ENCODE measurements at places on chromosomes 12 and 14. TPM values are rescaled to one million over a fixed set of nuclear protein-coding genes. Genes with fewer than 3 reads are reported as not detected.

Gene LGR5
- total RNA-seq = under 0.01 TPM

Gene LRTM2
- total RNA-seq = 1.6 TPM

DNA sequence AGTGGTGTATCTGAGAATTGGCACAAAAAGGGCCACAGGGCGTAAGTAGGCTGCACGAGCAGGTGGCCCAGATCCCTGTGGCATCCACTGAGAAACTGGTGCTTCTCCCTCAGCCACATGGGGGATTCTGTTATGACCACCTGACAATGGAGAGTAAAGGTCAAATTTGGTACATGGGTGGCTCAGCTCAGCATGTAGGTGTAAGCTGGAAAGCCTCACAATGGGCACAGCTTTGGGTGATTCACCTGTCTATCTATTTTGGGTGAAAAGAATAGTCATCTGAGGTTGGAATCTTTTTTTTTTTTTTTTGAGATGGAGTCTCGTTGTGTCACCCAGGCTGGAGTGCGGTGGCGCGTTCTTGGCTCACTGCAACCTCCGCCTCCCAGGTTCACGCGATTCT is 163.4 kb upstream of the TMEM260 start:
- DNase-seq = no peak

Gene TAS2R43
- 3.7 TPM for total RNA-seq

GRCh38 chr12:53596920-53597363 is 29.2 kb downstream of the ATF7 start:
- DNase-seq = no peak

Gene RNU7-1
- total RNA-seq = not detected

- no peak for DNase-seq
Observed at GRCh38 chr12:12128670-12129069, 57.9 kb downstream of the BCL2L14 start.

DNA sequence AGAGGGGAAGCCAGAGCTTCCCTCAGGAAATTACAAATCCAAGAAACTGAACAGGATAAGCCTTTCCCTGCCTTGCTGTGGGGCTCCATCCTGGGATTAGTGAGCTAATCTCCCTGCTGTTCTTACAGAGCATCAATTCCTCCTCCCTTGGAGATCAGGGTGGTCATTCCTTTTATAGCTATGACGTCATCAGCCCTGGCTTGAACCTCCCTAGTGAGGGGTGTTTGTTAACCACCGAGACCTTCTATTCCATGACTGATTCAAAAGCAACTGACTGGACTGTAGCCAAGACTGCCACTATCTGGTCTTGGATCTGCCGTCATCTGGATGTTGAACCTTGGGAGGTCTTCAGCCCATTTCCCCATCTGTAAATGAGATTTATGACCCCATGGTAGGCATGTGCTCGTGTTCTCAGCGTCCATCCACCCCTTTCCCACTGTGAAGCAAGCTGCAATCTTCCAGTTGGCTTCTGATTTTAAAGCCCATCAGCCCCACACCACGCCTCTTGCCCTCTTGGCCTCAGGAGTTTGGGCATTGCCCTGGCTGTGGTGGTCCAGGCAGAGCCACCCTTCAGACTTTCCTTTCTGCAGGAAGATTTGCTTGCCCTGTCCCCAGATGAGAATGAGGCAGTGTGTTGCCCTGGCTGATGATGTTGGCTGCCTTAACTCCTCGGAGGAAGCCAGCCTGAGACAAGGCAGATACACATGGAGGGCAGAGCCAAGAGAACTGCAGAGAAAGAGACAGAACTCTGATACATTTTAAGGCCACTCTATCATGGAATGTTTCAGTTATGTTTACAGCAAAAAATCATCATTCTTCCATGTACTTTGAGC is 59.6 kb upstream of the ACTN1 start:
- DNase-seq = no peak

DNA sequence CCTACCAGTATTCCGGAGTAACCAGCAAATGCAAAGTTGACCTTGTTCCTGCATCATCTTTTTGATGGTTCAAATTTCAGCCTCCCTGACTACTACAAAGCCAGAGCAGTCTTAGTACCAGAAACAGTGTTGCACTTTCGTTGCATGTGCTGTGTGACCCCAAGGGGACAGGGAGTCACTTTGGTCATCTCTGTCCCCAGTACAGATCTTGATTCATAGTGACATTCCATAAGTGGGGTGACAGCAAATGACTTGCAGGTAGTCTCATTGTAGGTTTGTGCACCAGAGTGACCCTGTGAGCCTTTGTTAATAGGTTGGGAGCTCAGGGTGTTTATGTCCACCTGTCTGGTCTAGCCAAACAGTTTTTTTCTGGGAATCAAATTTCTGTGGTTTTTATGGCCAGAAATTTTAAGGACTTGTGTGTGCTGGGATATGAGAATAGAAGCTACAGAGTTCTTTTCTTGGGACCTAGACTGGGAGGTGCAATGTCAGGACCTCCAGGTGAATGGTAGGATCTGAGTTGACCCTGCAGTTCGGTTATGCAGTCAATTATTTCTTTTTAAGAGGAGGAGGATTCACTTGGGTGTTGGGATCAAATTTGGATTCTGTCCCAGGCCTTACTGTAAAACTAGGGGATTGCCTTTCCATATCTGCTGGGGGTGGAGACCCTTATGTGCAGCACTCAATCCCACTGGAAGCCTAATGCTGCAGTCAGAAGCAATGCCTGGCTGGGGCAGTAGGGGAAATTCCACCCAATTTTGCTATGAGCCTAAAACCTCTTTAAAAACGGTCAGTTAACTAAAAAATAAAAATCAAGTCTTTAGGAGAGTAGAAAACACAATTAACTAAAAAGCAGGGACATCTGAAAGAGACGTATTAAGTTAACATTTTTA is 10.1 kb downstream of the EIF5 start:
- no peak for DNase-seq

- no peak for DNase-seq
Observed at GRCh38 chr14:23114669-23115038, 4.4 kb downstream of the CEBPE start.

GRCh38 chr12:47065546-47065945 is 13.9 kb upstream of the PCED1B start:
- DNase-seq = no peak

DNA sequence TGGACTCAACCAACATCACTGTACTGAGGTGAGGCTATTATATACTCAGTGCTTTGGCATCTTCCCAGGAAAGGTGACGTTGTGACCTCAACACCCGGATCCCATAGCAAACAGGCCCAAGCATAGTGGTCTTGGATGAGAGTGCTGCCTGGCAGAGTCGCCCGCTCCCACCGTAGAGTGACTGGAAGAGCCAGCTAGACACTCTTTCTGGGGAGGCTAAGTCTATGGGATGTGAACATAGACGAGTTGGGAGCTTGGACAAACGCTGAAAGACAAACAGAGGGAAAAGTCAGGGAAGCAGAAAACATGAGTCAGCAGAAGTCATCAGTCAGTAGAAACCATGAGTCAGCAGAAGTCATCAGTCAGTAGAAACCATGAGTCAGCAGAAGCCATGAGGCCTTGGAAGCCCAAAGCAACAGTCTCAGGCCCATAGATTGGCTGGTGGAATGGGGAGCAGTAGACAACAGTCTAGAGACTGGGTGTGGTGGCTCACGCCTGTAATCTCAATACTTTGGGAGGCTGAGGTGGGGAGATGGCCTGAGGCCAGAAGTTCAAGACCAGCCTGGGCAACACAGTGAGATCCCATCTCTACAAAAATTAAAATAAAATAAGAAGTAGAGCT is 66.4 kb upstream of the MAP1LC3B2 start:
- DNase-seq = no peak

DNA sequence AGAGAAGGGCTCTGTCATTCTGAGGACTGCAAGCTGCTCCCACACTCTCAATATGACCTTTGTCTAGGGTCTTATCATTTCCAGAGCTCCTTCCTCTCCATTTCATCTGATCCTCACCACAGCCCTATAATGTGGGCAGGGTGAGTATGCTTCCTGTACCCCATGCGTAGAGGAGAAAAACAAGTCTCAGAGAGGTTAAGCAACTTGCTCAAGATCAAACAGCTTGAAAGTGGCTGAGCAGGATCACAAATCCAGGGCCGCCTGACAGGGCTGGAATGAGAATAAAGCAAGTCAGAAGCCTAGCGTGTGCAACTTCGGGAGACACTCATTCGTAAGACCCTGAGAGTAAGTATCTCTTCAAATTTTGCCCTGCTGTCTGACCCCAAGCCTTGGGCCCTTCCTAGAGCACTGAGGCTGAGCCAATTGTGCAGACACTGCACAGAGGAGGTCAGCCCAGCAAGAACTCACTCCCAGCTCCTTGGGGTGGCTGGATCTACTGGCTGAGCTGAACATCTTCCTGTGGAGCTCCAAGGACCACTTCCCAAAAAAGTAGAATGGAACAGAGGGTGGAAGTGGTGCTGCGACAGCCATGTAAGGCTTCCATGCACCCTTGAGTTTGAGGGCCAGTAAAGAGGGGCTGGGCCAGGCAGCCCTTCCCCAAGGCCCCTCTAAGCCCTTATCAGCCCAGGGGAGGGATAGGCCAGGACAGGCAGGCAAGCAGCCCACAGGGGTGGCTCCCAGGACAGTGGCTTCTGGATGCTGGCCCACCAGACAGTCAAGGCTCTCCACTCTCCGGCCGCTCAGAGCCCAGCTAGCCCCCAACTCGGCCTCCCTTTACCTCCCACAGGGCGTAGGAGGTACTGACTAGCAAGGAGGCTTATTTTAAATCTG is 10.5 kb downstream of the ZFP36L1 start:
- no peak for DNase-seq

DNA sequence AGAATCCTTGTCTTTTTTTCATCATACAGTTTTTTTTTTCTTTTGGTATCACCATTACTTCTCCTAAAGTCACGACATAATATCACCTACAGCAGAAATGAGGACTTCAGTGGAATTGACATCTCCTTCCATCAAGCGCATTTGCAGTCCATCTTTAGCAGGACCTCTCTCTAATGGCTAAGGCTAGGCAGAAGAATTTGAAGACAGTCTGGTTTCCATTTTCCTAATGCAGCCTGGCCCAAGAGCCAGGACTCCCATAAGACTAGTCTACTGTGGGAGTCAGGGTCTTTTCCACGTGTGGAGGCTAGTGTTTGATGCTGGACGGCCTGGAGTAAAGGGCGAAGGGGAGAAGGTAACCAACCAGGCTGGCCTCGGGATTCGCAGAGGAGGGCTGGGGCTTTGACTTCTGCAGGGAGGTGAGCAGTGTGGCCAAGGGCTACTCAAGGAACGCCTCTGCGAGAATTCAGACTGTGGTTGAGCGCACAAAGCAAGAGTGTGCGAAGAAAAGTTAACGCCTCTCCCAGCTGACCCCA is 769 bp upstream of the ZNF740 start:
- no peak for DNase-seq

DNA sequence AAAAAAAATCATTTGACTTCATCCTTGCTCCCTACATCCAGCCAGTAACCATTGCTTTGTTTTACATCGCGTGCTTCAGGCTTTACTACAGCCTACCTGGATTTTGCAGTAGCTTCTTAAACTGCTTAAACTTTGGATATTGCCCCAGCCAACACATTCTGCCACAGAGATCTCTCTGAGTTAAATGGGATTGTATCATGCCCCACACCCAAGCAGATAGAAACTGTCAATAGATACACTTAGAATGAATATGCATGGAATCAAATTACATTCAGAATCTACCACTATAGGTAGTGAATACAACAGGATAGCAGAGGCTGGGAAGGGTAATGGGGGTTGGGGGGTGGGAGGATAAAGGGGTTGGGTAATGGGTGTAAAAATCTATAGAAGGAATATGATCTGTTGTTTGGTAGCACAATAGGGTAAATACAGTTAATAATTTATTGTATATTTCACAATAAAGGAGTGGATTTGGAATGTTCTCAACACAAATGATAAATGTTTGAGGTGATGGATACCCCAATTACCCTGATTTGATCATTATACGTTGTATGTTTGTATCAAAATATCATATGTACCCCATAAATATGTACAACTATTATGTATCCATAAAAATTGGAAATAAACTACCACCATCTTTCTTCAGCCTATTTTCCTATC is 2.7 kb upstream of the MYRFL start:
- no peak for DNase-seq

Gene OR4E2
- total RNA-seq = not detected

- DNase-seq = no peak
Observed at GRCh38 chr14:51521764-51522163, 129.9 kb upstream of the FRMD6 start.

Gene LTBP2
- total RNA-seq = 1.2 TPM

DNA sequence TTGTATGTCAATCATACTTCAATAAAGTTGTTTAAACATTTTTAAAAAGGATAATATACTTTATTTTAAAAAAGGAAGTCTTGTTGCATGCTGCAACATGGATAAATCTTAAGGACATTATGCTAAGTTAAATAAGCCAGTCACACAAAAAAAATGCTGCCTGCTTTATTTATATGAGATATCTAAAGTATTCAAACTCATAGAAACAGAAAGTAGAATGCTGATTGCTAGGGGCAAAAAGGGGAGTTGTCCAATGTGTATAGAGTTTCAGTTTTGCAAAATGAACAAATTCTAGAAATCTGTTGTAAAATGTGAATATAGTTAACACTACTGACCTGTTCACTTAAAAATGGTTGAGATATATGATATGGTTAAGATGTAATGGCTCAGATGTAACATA is 8.7 kb downstream of the KLRC4 start:
- DNase-seq = no peak

DNA sequence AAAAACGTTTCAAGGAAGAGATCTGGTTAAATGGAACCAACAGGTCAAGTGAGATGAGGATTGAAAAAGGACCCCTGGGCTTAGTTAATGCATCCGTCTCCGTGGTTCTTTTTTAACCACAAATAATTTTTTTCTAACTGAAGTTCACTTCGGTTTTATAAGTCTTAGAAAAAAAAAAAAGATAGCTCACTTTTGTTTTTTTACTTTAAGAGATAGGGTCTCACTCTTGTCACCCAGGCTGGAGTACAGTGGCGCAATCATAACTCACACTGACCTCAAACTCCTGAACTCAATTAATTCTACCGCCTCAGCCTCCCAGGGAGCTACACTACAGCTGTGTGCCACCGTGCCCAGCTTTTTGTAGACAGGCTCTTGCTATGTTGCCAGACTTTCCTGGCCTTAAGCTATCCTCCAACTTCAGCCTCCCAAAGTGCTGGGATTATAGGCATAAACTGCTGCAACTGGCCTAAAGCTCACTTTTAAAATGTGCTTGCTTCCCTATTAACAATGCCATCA is 11.8 kb downstream of the HNRNPC start:
- DNase-seq = no peak

GRCh38 chr12:131094831-131095805 is 141.4 kb downstream of the ADGRD1 start:
- DNase-seq = no peak

Gene SIX6
- not detected for total RNA-seq

GRCh38 chr14:76486251-76486743 is 110.4 kb downstream of the ESRRB start:
- DNase-seq = no peak
